ENCODE measurements at places on chromosomes 1 and 21.

GRCh38 chr1:89547563-89548116, 23.0 kb downstream of the LRRC8B start:
- DNase-seq, result no peak

- peak; percentile 62 for DNase-seq
Measured at GRCh38 chr1:151534662-151535278, 5.3 kb upstream of the TUFT1 start.

- no peak for DNase-seq
Measured at GRCh38 chr1:182293119-182293589, 98.4 kb downstream of the GLUL start.

GRCh38 chr1:228321895-228322294, 84.7 kb downstream of the TRIM11 start:
- DNase-seq, result no peak

DNA sequence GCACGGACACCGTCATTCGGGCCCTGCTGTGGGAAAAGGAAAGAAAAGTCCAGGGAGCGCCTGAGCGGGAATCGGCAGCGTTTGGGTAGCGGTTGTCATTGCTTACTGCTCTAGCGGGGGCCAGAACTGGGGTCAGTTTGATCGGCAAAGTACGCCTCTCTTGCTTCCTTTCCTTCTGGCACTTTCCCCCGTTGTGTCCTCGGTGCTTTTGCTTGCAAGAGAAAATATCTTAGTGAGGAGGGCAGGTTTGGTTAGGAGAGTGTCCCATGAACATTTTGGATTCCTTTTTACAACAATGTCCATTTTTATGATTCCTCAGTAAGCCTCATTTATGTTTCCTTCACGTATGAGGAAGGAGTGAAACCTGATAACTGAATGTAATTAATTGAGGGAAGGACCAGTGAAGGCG, 670 bp downstream of the ST3GAL3 start:
- DNase-seq, result no peak

All from hindlimb muscle (tissue), 1 donor.